ENCODE measurements at places on chromosomes 16 and 17.

GRCh38 chr17:82297280-82297713 lies 20.1 kb downstream of the CD7 start:
- peak; percentile 91 for DNase-seq

GRCh38 chr17:28427371-28427770 lies 21.4 kb upstream of the SLC46A1 start:
- no peak for DNase-seq

DNA sequence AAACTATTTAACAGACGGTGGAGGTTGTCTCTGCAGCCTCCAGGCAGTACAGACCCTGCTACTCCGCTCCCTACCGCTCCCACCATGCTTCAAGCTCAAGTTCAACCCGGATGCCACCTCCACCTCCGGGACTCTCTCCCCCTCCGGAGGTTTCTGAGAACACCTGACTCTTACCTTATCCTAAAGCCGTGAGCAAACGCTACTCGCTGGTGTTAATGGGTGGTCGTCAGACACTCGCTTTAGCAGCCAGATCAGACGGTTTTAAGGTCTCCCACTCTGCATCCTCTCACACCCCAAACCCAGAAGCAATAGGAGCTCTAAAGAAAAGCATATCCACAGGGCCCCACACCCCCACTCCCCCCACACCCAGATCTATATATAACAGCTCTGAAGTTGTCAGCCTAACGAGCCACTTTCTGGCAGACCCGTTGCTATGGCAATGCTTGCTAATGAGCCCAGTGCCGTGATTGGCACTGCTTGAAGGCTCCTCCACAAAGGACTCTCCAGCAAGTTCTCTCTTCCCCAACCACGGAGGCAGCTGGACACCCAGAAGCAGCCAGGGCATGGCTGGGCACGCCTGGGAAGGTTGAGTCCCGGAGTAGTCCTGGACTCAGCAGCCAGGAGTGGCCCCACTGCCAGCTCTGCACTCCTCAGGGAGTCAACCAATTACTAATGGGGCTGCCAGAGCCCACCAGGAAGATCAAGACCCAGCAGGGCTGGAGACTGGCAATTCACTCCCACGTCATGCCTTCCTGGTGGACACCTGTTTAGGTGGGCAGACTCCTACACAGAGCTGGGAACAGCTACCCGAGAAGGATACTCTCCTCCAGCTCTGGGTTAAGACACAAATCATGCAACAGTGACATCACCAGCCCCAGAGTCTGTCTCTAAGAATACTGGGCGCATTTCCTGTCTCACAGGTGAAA lies 121.2 kb upstream of the RCVRN start:
- DNase-seq = no peak

GRCh38 chr16:12002447-12003006 lies 26.0 kb downstream of the SNX29 start:
- DNase-seq = peak; percentile 68

- DNase-seq = no peak
Observed at GRCh38 chr17:36679815-36680467, 78.6 kb downstream of the MRM1 start.

DNA sequence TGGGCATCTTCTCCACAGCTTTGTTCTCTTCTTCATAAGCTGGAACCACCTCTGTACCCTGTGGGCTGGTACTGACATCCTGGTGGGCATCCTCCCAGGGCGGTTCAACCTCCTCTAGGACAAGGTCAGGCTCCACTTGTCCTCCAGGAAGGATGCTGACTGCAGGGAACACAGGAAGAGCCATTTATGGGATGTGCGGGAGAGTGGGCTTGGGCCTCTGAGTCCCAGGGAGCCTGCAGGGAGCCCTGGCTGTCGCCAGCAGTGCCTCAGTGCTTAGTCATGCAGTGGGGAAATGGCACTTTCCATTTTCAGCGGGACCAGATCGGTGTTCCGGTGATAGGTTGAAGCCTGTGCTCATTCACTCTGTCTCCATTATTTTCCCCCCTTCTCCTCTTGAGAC lies 20.5 kb downstream of the CNGB1 start:
- DNase-seq = no peak

DNA sequence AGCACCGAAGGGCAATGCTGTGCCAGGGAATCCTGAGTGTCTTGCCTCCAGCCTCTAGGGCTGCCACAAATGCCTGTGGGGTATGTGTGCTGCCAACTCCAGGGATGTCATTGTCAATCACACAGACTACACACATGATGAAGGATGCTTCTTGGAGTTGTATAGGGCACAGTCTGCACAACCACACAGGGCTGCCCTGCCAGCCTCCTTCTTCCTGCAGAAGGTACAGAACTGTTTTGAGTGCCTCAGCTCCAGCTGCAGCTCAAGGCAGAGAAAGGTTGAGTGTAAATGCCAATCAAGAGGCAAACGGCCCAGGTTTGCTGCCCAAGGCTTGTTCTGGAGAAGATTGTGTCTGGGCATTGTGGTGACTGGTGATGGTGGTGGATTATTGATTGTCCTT lies 15.6 kb downstream of the SCNN1B start:
- no peak for DNase-seq

- DNase-seq = no peak
Observed at GRCh38 chr17:40558890-40559563, 6.2 kb downstream of the CCR7 start.

- no peak for DNase-seq
Observed at GRCh38 chr17:50097926-50098325, 2.8 kb downstream of the PDK2 start.

DNA sequence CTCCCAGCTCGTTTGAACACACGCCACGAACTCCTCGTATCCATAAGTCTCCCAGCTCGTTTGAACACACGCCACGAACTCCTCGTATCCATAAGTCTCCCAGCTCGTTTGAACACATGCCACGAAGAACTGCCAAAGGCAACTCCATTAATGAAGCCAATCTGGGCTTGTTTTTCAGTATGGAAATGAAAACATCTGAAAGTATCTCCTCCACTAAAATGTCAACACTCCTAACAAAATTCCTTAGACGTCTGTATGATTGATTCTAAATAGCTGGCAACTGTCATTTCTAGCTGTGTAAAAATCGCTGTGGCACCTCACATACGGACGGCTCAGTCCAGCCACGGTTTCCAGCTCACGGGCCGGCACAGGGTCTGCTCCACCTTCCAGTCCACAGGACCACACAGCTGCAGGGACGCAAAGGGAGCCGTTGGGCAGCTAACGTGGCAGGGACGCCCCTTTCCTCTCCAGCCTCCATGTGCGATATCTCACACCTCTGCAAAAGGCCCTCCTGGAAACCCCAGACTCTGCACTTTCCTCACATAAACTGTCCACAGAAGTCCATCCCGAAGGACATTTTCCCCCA lies 67.1 kb upstream of the METRNL start:
- no peak for DNase-seq

DNA sequence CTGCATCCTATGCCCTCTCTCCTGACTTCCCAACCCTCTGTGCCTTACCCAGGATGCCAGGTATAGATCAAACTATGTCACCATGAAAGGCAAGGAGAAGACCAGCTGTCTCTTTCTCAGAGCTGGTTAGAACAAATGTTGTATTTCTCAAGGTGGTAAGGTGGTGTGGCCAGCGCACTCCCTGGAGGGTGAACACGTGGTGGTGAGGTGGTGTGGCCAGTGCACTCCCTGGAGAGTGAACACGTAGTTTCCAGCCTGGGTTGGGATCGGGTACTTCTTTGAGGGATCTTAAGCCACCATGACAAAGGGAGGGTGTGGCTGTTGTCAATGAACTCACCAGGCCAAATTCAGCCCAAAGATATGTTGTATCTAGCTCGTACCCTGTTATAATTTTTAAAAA lies 26.8 kb downstream of the KATNIP start:
- DNase-seq = no peak

- DNase-seq = no peak
Observed at GRCh38 chr16:84761448-84762368, 58.1 kb upstream of the CRISPLD2 start.

DNA sequence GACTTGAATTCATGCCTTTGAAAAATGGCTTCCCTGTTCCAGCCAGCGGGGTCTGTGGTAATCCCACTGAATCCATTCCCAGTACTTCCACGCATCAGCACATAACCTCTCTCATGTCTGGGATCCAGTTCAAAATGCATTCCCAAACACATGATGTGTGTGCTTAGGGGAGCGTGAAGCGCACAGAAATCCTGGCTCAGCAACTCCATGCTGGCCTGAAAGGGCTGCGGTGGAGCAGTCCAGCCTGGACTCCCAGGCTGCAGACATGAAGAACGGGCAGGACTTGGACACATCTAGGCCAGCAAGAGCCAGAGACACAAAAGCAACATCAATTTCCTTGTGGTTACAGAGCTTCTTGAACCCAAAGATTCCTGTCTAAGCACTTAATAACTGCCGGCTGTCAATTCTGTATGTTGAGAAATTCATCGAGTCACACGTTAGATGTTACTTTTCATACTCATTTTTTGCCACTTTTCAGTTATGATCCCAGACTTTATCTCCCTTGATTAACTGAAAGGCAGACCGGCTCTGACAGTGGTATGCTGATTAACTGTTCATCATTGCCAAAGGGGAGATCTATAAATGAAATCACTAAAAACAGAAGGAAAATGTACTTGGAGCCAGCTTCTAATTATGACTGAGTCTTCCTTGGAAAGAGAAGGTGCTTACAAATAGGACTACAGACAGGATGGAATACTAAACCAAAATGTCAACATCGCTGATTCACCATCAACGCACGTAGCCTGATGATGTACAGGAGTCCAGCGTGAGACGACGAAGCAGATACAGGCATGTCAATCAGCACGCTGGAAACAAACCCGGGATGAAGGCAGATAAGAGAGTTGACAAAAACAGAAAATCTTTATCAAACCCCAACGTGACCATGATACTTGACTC lies 23.0 kb downstream of the NSMCE1 start:
- DNase-seq = peak; percentile 57

GRCh38 chr17:76843703-76844484 lies 24.3 kb upstream of the MGAT5B start:
- DNase-seq = no peak

DNA sequence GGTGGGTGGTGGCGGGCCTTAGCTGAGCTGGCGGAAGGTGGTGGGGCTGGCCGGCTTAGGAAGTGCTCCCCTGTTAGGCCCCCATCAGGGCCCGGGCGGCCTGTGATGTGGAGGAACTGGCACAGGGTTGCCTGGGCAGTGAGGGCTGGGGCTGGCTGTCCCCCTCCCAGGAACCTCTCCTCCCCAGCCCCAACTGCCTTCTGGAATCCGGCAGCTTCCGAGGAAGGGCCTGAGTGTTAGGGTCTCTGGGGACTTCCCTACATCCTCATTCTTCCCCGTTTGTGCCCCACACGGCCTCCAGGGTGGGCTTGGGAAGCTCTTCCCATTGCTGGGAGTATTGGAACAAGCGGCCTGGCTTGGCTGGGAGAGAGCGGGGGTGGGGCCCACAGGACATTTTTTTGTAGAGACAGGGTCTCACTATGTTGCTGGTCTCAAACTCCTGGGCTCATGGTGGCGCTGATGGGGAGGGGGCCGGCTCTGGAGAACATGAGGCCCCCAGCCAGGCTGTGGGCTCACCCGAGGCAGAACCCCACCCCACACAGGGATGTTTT lies 89.9 kb upstream of the CIBAR2 start:
- DNase-seq = no peak

DNA sequence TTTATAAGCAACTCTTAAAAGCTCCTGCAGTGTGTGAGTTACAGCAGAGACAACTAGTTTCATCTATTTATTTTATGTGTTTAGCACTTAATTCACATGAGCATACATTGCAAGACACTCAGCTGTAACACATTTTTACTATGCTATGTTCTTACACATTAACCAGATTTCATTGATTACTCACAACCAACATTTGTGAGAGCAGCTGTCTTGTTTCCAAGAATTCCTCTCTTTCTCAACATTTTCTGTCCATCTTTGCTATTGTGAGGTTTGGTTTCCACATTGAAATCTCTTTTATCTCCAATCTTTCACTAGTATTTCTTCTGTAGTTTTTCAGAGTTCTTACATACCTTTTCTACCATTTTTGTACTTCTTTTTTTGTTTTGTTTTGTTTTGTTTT lies 51.2 kb downstream of the COPRS start:
- DNase-seq = no peak

GRCh38 chr16:86911437-86911958 lies 333.1 kb downstream of the FOXL1 start:
- DNase-seq = no peak

DNA sequence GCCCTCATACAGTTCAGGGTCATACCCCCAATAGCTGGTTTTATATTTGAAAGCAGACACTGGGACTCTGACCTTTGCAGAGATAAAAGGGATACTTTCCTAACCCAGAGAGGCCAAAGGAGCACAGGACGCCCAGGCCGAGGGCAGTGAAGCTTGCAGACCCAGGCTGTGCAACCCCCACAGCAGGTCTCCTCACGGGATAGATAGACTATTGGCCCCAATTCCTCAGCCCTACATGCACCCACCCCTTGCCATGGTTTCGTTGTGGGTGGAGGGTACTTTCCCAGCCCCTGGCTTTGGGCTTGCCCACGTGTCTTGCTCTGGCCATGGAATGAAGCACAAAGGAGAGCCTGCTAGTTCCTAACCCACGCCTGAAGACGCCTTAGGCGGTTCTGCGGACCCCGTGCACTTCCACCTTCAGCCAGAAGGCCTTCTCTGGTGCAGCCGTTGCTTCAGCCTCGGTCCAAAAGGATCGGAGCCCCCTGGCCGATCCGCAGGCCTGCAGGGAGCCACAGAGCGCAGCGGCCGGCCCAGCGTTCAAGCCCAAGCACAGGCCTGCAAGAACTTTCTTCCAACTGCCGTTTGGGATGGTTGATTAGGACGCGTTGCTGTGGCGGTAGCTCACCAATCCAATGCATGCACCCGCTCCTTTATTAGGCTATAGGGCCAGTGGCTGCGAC lies 9.8 kb upstream of the BRCA1 start:
- DNase-seq = no peak

GRCh38 chr16:82252582-82252981 lies 82.6 kb upstream of the MPHOSPH6 start:
- no peak for DNase-seq

GRCh38 chr16:72938795-72939164 lies 109.1 kb downstream of the ZFHX3 start:
- DNase-seq = peak; percentile 73

DNA sequence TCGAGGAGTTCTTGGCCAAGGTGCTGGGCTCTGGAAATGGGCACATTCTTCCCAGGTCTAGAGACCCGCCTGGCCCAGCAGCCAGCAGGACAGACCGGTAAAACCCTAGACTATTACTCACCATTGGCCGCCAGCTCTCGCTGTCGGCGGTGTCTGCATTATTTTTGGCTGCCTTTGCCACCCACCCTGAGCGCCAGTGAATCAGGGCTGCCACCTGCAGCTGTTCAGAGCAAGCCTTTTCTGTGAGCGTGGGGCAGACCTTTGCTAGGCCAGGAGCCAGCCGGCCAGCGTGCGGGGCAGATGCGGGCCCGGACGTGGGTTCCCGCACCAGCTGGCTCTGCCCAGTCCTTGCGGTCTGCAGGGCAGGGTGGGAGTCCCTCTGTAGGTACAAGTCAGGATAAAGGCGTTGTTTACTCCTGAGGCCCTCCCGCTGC lies 15.8 kb upstream of the CLEC18A start:
- DNase-seq = no peak

GRCh38 chr17:19770985-19771735 lies 23.1 kb upstream of the ALDH3A1 start:
- no peak for DNase-seq

All from dermis blood vessel endothelial cell (primary cell).